ENCODE measurements at places on chromosomes 11 and 22.

- no peak for DNase-seq
Measured at GRCh38 chr11:10050561-10050960, 243.5 kb downstream of the SBF2 start.

- DNase-seq, result no peak
Measured at GRCh38 chr11:129328756-129329155, 46.9 kb upstream of the BARX2 start.

DNA sequence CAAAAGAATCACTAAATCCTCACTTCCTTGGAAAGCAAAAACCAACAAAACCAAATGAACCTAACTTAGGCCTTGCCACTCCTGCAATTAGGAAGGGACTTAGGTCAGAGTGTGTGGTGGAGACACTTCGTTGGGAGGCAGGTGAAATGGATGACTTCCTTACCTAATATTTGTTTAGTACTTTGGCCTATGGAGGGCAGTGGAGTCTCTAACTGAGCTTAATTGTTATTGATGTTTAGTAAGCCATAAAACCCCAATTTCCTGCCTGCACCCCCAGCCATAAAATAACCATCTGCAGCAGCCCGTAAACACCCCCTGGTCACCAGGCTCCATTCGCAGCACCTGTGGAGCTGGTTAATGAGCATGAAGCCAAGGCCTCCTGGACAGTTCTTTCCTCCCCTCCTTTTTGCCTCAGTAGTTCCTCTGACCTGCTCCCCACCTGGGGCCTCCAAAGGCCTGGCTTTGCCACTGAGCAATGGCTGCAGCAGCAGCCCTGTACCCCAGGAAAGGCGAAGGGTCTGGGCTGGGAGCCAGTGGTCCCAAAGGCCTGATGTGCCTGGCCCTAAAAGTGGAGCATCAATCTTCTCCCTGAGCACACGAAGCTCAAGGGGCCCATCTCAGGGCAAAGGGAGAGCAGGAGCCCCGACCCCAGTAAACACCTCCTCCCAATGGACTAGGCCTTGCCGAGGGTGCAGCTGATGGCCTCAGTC lies 15.6 kb upstream of the SYT13 start:
- DNase-seq, result no peak

GRCh38 chr22:22133910-22134309 lies 110.7 kb upstream of the VPREB1 start:
- DNase-seq, result no peak

DNA sequence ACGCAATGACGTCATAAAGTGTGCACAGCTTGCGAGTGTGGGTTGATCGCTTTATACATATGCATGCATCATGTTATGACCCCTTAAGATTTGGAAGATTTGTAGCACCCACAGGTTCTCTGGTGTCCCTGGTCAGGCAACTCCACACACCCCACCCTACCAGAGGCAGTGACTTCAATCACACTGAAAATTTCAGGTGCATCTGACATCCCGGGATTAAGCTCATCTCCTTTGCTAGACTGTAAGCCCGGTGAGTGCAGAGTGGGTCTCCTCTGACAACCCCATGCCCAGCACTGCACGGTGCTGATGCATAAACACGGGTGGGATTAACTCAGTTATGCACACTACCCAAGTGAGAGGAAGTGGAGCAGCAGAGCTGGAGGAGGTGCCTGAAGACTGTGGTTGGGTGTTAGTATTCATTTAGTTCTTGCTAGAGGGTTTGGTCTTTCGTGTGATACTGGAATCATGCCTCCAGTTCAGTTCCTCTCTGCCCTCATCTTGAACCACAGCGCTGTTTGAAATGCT lies 6.5 kb downstream of the ARSA start:
- DNase-seq, result no peak

- DNase-seq, result no peak
Measured at GRCh38 chr22:36218648-36219193, 17.1 kb upstream of the APOL4 start.
